ENCODE measurements at places on chromosomes 4 and X. TPM values are rescaled to one million over a fixed set of nuclear protein-coding genes. Genes with fewer than 3 reads are reported as not detected.

Gene SGMS2
- total RNA-seq = 20.0 TPM

Gene DKK2
- total RNA-seq = not detected

Gene TLR10
- 0.06 TPM for total RNA-seq

Gene LRIT3
- not detected for total RNA-seq

Gene MAGEC1
- total RNA-seq = 0.15 TPM

Gene TEX13B
- not detected for total RNA-seq

Gene TBC1D19
- total RNA-seq = 4.1 TPM

Gene PNMA3
- total RNA-seq = 0.27 TPM

Gene NHSL2
- 0.42 TPM for total RNA-seq

Gene OGT
- total RNA-seq = 31.4 TPM

Gene KLB
- 0.06 TPM for total RNA-seq

Gene ASMT
- total RNA-seq = 0.28 TPM

Gene SLITRK4
- total RNA-seq = not detected

Gene RAB33A
- 0.26 TPM for total RNA-seq

Gene ZNF711
- total RNA-seq = 1.1 TPM

Gene SLC2A9
- total RNA-seq = 0.39 TPM

Gene HSFX2
- not detected for total RNA-seq

Gene NOX1
- not detected for total RNA-seq

Gene CCDC120
- 3.1 TPM for total RNA-seq

Gene UCHL1
- total RNA-seq = 959 TPM

Gene JAKMIP1
- not detected for total RNA-seq

Gene VCX3B
- not detected for total RNA-seq

Gene SPANXA1
- total RNA-seq = not detected

Gene IRF2
- total RNA-seq = 11.4 TPM

Gene PHEX
- 0.44 TPM for total RNA-seq

Gene RAI2
- not detected for total RNA-seq

All from A549 treated with ZK216348 at 1 μM for 4 hours (cell line).